ENCODE measurements at places on chromosomes 3 and 15. TPM values are rescaled to one million over a fixed set of nuclear protein-coding genes. Genes with fewer than 3 reads are reported as not detected.

DNA sequence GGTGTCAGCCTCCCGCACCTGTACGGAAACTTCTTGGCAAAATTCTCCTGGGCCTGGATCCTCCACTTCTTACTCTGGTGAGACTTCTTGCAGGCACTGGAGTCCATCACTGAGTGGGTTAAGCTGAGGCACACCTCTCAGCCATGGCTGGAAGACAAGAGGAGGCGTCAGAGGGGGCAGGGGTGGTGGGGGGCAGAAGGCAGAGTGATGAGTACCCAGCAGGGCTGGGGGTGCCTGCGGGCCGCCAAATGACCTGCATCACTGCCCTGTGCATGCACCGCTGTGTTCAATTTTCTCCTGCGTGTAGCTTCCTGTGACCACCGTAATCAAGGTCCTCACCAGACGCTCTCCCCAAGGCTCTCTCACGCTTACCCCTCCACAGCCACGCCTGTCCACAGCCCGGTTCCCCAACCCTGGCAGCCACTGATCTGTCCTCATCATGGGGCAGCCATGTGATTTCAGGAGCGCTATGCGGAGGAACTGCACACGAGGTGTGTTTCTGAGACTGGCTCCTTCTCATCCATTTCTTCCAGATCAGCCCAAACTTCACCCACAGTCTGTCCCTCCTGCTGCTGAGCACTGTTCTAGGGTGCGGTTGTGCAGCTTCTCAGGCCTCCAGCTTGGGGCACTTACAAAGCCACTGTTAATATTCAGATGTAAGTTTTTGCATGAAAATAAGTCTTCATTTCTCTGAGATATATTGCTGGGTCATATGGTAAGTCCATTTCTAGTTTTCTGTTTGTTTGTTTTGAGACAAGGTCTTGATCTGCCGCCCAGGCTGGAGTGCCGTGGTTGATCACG lies 5.2 kb downstream of the C3orf22 start:
- DNase-seq: no peak
- H3K36me3 ChIP-seq: no peaks in the 10 kb centered on the region
- H3K4me3 ChIP-seq: no peak overlapping the region
- H3K4me1 ChIP-seq: no peaks in the 10 kb centered on the region
- no peak overlapping the region for H3K27ac ChIP-seq
- peaks cover 38% of the 10 kb centered on the region for H3K27me3 ChIP-seq

- H3K36me3 ChIP-seq: no peaks in the 10 kb centered on the region
- no peak for DNase-seq
- no peaks in the 10 kb centered on the region for H3K4me1 ChIP-seq
- H3K27ac ChIP-seq: no peak overlapping the region
- H3K4me3 ChIP-seq: no peak overlapping the region
Observed at GRCh38 chr3:129615751-129616281, 9.3 kb upstream of the PLXND1 start.

DNA sequence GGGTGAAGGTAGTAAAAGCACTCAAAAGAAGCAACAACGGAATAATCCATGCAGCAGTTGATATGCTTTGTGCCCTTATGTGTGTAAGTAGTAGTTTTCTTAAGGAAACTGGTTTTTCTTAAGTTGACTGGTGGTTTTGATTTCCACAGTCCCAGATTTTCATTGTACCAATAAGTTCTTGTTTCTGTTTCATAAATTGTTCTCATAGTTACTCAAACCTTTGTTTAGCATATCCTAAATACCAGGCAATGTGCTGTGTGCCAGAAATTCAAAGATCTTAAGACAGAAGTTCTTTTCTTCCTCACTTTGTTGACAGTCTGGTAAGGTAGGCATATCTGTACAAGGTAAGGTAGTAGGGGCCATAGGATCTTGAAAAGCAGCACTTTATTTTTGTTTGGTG lies 40.0 kb downstream of the DNAJC13 start:
- H3K4me1 ChIP-seq: no peaks in the 10 kb centered on the region
- no peak overlapping the region for H3K4me3 ChIP-seq
- no peak for DNase-seq
- peaks cover 28% of the 10 kb centered on the region for H3K36me3 ChIP-seq
- H3K27me3 ChIP-seq: no peaks in the 10 kb centered on the region

DNA sequence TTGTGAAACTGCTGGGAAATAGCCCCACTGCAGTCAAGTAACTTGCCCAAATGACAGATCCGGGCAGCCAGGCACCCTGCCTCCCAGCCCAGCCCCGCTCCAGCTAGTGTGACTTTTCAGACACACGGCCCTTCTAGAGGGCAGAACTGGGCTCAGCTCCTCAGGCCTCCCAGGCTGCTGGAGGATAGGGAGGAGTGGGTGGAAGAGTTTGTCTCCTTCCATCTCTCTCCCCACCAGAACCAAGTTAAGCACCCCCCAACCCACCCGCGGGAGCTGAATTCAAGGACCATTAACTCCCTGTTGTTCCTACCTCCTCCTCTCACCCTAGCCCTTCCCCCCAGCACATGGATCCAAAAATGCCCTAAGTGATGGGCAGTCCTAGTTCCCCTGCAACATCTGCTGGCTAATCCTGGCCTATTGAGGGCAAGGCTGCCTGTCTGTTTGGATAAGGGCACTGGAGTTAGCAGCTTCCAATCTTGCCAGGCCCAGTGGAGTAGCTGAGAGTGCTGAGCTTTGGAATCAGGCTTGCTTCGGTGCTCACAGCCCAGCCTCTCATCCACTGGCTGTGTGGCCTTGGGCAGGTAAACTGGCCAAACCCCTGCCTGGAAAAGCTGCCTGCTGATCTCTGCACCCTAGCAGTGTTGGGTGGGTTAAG lies 3.1 kb downstream of the CCDC33 start:
- H3K4me1 ChIP-seq: peaks cover 67% of the 10 kb centered on the region
- H3K27ac ChIP-seq: peak overlapping the region; percentile 28
- no peaks in the 10 kb centered on the region for H3K27me3 ChIP-seq
- H3K36me3 ChIP-seq: no peaks in the 10 kb centered on the region

DNA sequence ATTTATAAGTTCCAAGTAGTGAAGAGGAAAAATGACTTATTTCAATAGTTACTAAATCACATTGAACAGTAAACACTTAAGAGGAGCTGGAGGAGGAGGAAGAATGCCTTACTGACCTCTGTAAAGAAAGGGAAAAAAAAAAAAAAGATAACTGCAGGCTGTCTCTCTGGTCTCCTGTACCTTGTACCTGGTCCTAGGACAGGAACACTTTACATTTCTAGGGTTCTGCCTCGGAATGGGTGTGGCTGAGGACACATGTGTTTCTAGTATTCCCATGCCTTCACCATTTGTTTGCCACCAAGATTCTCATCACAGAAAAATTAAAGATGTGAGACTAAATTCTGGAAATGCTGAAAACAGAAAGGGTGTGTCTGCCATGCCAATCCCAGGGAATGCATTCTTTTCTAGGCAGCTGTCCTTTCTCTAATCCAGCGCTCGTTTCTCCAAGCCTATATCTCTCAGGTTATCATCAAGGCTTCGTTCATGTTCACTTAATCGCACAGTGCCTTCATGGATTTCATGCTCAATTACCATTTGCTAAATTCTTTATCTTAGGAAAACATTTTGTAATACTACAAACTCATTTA lies 1208.3 kb downstream of the OTOL1 start:
- no peak for DNase-seq
- no peaks in the 10 kb centered on the region for H3K4me1 ChIP-seq
- no peaks in the 10 kb centered on the region for H3K36me3 ChIP-seq
- H3K27ac ChIP-seq: no peak overlapping the region

GRCh38 chr15:73108676-73109075 lies 56.4 kb downstream of the NEO1 start:
- DNase-seq: no peak
- H3K36me3 ChIP-seq: no peaks in the 10 kb centered on the region
- H3K27me3 ChIP-seq: no peaks in the 10 kb centered on the region
- H3K27ac ChIP-seq: no peak overlapping the region

DNA sequence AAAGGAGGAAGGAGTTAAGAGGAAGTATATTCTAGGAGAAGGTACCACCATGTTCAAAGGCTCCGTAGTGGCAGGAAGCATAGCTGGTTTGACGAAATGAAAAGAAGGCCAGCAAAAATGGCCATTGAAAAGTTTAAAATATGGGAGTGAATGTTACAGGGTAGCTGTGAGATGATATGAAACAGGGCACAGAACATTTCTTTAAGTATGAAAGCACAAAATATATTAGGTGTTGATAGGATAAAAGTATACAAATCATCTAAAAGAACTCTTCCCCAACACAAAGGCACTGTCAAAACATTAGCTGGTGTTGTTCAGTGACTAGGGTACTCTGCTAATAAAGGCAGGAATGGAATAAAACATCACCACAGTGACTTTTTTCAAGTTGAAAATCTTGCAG lies 216.2 kb downstream of the LRRN1 start:
- no peak for DNase-seq
- H3K4me3 ChIP-seq: no peak overlapping the region
- H3K27ac ChIP-seq: no peak overlapping the region
- H3K27me3 ChIP-seq: no peaks in the 10 kb centered on the region
- no peaks in the 10 kb centered on the region for H3K4me1 ChIP-seq

GRCh38 chr15:56963710-56964109 lies 45.3 kb downstream of the TCF12 start:
- peaks cover 7% of the 10 kb centered on the region for H3K4me1 ChIP-seq
- H3K27ac ChIP-seq: no peak overlapping the region
- DNase-seq: no peak
- H3K27me3 ChIP-seq: no peaks in the 10 kb centered on the region
- H3K36me3 ChIP-seq: no peaks in the 10 kb centered on the region

GRCh38 chr15:68634531-68634930 lies 55.7 kb downstream of the CORO2B start:
- no peak overlapping the region for H3K27ac ChIP-seq
- H3K4me1 ChIP-seq: 0 out of 2 replicates have a peak, but pooled peaks cover 8% of the 10 kb centered on the region
- H3K36me3 ChIP-seq: no peaks in the 10 kb centered on the region

GRCh38 chr15:69175536-69175935 lies 15.1 kb downstream of the GLCE start:
- H3K4me3 ChIP-seq: no peak overlapping the region
- no peaks in the 10 kb centered on the region for H3K36me3 ChIP-seq
- H3K4me1 ChIP-seq: peaks cover 19% of the 10 kb centered on the region

DNA sequence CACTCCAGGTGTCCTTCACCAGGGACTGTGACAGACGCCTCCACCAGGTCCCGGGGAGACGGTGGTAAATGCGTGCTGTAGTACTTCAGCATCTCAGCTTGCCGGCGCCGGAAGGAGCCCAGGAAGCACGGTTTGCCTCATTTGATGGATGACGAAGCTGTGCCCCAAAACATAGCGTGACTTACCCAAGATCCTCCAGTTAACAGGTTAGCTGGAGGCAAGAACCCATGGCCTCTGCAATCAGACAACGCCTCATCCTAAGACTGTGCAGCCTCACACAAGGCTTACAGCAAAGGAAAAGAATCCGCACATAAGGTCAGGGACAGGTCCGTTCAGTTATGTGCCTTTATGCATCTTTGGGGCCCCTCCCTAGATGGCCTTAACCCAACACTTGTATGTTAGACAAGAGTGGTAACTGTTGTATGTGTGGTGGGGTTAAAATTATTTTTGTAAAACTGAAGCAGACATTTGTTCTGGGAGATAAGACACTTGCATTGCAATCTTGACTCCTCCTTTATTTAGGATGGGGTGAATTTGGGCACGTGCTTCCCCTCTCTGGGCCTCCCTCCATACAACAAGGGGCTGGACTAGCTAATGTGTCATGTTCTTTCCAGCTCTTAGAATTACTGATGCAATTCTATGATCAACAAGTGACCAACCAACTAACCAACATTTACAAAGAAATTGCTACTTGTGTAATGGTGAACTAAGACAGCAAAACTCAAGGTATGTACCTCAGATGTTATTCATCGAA lies 39.4 kb downstream of the VGLL4 start:
- no peak overlapping the region for H3K4me3 ChIP-seq
- no peak for DNase-seq
- H3K36me3 ChIP-seq: no peaks in the 10 kb centered on the region
- H3K27me3 ChIP-seq: no peaks in the 10 kb centered on the region
- no peak overlapping the region for H3K27ac ChIP-seq
- H3K4me1 ChIP-seq: peaks cover 32% of the 10 kb centered on the region

DNA sequence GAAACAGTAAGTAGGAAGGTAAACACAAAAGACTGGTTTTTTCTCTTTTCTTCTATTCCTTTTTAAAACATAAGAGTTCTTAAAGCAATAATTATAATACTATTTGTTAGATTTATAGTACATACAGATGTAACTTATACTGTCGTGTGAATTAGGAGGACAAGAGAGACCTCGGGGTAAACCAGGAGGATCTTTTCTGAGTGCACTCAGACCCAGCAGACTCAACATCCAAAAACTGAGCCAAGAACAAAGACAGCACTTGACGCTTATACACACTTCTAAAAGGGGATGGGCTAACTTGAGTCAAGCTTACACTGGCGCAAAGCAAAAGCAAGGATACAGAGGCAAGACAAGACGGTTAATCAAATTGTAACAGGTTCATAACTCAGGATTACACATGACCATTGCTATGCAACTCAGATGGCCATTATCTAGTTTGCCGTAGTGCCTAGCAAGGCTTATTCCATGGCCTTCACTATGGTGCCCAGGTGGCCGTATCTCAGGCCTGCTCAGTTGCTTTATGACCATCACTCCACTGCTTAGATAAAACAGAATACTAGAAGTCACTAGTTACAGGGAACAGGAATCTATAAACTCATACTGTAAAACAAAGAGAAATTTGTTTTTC lies 18.6 kb downstream of the MTHFS start:
- no peak overlapping the region for H3K27ac ChIP-seq
- H3K4me1 ChIP-seq: no peaks in the 10 kb centered on the region
- no peaks in the 10 kb centered on the region for H3K27me3 ChIP-seq
- H3K36me3 ChIP-seq: peaks cover 53% of the 10 kb centered on the region
- no peak overlapping the region for H3K4me3 ChIP-seq
- DNase-seq: no peak

DNA sequence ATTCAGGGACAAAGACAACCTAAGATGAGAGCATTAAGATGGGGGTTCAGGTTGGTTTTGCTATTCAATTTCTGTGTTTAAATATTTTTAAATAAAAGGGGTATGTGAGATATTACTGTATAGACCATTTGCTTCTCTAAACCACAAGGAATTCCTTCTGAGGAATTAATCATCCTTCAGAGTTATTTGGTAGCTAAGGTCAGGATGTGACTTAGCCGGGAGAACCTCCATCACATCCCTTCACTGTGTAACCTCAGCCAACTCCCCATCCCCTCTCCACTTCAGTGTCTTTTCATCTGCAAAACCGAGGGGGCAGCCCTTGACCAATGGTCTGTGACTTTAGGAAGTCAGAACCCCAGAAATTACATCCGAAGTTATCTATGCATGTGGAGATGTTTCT lies 48.7 kb upstream of the SKOR1 start:
- no peaks in the 10 kb centered on the region for H3K36me3 ChIP-seq
- H3K4me3 ChIP-seq: no peak overlapping the region
- no peak overlapping the region for H3K27ac ChIP-seq
- no peaks in the 10 kb centered on the region for H3K4me1 ChIP-seq

TEX9 gene
- 11.8 TPM for total RNA-seq

TPRG1 gene
- total RNA-seq: 1.9 TPM

PLA2G4D gene
- 1.4 TPM for total RNA-seq

LOXL1 gene
- total RNA-seq: 35.8 TPM

PFKFB4 gene
- 11.7 TPM for total RNA-seq

Data from PC-9 (cell line).